Epithelial cell of alveolus of lung (primary cell): ENCODE measurements at places on chromosomes 4 and X. TPM values are rescaled to one million over a fixed set of nuclear protein-coding genes. Genes with fewer than 3 reads are reported as not detected.

Gene APOO
- total RNA-seq = 7.9 and 15.5 TPM in 2 replicates

Gene PAQR3
- 16.5 TPM in 2 replicates for total RNA-seq

Gene RNF175
- 2.1 and 9.4 TPM in 2 replicates for total RNA-seq

Gene CD38
- total RNA-seq = 1.0 TPM in 1 of 2 replicates, not detected in the other

Gene XAGE2
- not detected in 2 replicates for total RNA-seq

Gene NONO
- total RNA-seq = 316 and 409 TPM in 2 replicates

Gene TRIM61
- 2.5 and 2.7 TPM in 2 replicates for total RNA-seq

Gene GAGE12H
- not detected in 2 replicates for total RNA-seq

Gene ARMCX2
- 65.1 and 98.9 TPM in 2 replicates for total RNA-seq

Gene GASK1B
- 16.3 and 18.6 TPM in 2 replicates for total RNA-seq

Gene FAAH2
- 0.26 and 3.3 TPM in 2 replicates for total RNA-seq

Gene ANXA3
- 2.2 and 25.7 TPM in 2 replicates for total RNA-seq

Gene LONRF3
- total RNA-seq = 1.2 TPM in 1 of 2 replicates, not detected in the other

Gene TMEM156
- 3.8 and 30.8 TPM in 2 replicates for total RNA-seq

Gene GYG2
- 5.7 and 11.3 TPM in 2 replicates for total RNA-seq

Gene VCX3B
- total RNA-seq = not detected in 2 replicates

Gene ZNF711
- total RNA-seq = 1.9 and 4.0 TPM in 2 replicates

Gene BEX5
- total RNA-seq = not detected in 2 replicates

Gene KLB
- not detected in 2 replicates for total RNA-seq

Gene GABRG1
- not detected in 2 replicates for total RNA-seq

Gene PABPC1L2B
- total RNA-seq = not detected in 2 replicates

Gene RNF150
- total RNA-seq = 4.1 and 7.4 TPM in 2 replicates

Gene TADA2B
- total RNA-seq = 8.1 and 13.5 TPM in 2 replicates

Gene CTAG1B
- not detected in 2 replicates for total RNA-seq

Gene TEX13B
- total RNA-seq = not detected in 2 replicates

Gene DRP2
- total RNA-seq = 0.80 and 1.3 TPM in 2 replicates

Gene WDFY3
- 26.9 and 32.0 TPM in 2 replicates for total RNA-seq

Gene ENAM
- total RNA-seq = not detected in 2 replicates

Gene ADRA2C
- total RNA-seq = not detected in 2 replicates

Gene ALPK1
- total RNA-seq = 6.7 and 14.1 TPM in 2 replicates

Gene PPP1R3F
- total RNA-seq = 1.9 and 2.5 TPM in 2 replicates

Gene ADGRL3
- total RNA-seq = 5.3 and 27.1 TPM in 2 replicates

Gene GPR50
- not detected in 2 replicates for total RNA-seq
